HFFc6 (cell line): ENCODE measurements at places on chromosomes 1 and 21.

DNA sequence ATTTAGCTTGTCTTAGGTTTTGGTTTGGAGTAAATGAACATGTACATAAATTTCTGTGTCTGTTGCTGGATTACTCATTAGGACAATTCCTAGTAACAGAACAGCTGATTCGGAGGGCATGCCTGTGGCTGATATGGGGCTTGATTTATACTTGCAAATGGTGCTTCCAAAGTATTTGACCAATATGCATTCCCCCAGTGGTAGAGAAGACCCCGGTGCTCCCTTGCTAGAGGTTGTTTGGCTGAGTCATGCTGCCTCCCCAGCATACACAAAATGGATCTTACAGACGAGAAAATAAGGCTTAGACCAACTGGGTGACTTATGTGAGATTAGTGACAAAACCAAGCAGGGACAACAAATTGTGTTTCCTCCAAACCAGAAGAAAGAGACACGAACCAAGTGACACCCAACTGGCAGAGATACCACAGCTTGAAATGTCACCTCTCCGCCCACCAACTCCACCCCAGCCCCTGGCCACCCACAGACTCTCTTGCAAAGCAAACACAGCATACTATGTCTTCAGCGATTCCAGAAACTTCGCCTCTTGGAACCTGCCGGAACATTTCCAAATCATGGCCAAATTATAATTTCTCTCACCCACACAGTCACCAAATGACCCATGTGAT is 75.9 kb upstream of the ETS2 start:
- peaks cover 15% of the 10 kb centered on the region for H3K27me3 ChIP-seq
- H3K27ac ChIP-seq: no peak overlapping the region
- peak overlapping the region; percentile 2 for H3K4me3 ChIP-seq
- H3K36me3 ChIP-seq: peaks cover 25% of the 10 kb centered on the region
- peaks cover 18% of the 10 kb centered on the region for H3K4me1 ChIP-seq
- peak; percentile 36 for DNase-seq

DNA sequence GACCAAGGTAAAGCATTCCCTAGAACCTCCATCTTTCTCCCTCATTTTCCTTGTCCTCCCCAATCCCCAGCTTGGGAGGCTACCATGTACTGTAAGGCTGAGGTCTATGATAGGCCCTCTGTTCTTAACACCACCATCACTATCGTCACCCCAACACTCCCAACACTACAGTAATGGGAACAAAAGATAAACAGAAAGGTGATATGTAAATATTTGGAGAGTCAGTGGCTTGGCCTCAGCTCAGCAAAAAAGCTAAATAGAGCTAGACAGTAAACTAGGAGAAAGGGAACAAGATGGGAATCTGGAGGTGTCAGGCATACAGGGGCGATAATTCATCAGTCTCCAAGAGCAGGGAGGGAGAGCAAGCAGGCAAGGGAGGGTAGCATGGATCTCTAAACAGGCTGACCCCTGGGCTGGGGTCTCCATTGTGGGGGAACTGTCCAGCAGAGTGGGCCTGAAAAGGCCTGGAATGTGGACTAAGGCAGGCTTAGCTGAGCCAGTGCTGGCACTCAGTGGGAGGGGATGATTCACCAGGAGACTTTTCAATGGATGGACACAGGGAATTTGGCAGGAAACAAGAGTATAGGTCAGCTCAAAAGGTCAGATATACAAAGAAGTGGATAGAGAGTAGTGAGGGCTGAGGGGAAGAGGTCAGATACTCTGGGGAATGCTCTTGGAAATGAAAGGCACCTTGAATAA is 6.7 kb downstream of the WNT2B start:
- H3K4me3 ChIP-seq: no peak overlapping the region
- peak; percentile 45 for DNase-seq
- H3K4me1 ChIP-seq: peaks cover 26% of the 10 kb centered on the region
- peak overlapping the region; percentile 6; the same call in 1 of the 2 replicates for H3K27ac ChIP-seq
- H3K27me3 ChIP-seq: peaks cover 2% of the 10 kb centered on the region; the same call in 1 of the 2 replicates

DNA sequence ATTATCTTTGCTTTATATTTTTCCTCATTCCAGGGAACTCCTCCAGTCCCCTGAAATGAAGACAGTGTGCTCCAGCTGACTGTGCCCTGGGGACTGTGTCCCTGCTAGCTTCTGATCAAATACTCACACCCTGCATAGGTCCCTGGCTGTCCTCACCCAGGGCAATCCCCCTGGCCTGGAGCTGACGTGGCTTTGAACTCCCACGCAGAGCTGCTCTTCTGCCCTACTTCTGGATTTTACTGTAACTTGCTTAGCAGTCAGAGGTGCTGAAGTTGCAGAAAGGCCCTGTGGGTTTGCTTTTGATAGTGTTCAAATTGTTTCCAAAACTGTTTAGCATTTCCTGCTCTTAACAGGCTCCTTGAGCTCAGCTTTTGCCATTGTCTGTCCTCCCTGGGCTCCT is 186.5 kb downstream of the FASLG start:
- no peak overlapping the region for H3K27ac ChIP-seq
- no peaks in the 10 kb centered on the region; the same call in 1 of the 2 replicates for H3K27me3 ChIP-seq
- no peak overlapping the region for H3K4me3 ChIP-seq
- peaks cover 9% of the 10 kb centered on the region for H3K4me1 ChIP-seq

- no peak overlapping the region for H3K4me3 ChIP-seq
- H3K27ac ChIP-seq: no peak overlapping the region
- H3K4me1 ChIP-seq: no peaks in the 10 kb centered on the region
These were observed 16.5 kb downstream of the CACNA1E start for GRCh38 chr1:181499825-181500224.

DNA sequence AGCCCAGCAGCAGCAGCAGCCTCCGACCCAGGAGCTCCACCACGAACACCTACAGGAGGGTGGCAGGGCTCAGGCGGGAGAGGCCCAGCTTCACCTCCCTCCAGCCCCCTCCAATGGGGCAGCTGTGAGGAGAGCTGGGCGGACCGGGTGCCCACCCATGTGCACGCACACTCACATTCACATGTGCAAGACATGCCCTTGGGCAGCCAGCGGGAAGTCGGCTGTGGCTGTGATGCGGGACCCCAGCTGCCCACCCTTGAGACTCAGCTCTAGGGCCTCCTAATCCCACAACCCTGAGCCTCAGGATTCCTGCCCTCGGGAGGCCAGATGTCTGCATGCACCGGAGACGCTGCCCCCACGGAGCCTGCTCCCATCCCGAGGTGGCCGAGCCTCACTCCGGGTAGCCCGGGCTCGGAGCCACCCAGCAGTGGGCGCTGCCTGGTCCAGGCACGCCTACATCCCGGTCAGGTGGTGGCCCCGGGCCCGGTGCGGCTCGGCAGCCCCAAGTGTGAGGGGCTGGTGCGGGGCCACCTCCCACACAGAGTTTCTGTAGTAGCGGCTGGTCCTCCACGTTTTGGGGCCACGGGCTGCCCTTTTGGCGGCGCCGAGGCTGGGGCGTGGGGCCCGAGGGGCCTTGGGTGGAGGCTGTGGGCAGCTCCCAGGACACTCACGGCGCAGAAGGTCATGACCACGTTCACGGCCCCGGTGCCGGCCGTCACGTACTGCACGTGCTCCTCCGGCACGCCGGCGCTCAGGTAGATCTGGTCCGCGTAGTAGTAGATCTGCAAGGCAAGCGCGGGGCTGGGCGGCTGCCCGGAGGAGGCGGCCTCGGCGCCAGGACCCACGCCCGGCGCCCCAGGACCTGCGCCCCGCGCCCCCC is 12.9 kb upstream of the SLC2A7 start:
- no peak overlapping the region for H3K27ac ChIP-seq
- no peaks in the 10 kb centered on the region for H3K4me1 ChIP-seq
- peaks cover 28% of the 10 kb centered on the region for H3K27me3 ChIP-seq
- H3K4me3 ChIP-seq: no peak overlapping the region
- peaks cover 12% of the 10 kb centered on the region; the same call in 1 of the 2 replicates for H3K36me3 ChIP-seq
- DNase-seq: no peak

DNA sequence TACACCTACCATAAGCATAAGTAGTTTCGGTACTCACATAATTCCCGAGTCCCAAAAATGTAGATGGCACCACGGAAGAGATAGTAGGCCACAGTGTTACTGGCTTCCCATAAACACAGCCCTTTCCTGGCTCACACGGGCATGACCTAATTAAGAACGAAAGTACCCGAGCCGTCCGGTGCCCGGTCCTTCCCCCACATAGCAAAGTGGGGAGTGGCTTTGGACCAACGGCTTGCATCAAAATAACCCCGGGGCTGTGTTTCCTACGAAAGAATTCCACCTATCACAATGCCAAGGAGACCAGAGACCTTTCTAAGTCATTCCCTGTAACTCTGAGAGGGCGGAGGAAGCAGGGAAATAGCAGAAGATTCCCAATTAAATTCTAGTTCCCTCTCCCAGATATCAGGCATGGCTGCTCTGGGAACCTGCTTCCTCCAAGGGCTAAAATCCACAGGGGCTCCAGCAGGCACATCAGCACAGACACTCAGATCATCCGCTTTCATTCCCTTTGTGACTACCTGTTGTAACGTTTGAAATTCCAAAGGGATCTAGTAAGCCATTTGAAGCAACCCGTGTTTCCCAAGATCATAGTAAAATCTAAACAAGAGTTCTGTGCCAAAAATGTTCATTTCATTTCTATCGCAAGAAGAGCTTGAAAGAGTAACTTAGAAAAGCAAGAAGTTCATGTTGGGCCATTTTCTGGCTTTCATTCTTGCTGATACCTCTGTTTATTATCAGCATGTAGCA is at the start of gene TMPRSS3:
Gene TMPRSS3 (minus strand): TSS at position 148 of the 747 bp plus-strand sequence. CDS start 635 bp downstream, outside the sequence.
- no peak within 1 kb of the TSS for H3K27ac ChIP-seq
- H3K27me3 ChIP-seq: no peaks in the 10 kb centered on the region
- H3K36me3 ChIP-seq: peaks cover 9% of the 10 kb centered on the region; the same call in 1 of the 2 replicates
- no peak within 1 kb of the TSS for H3K4me3 ChIP-seq
- no peaks in the 10 kb centered on the region for H3K4me1 ChIP-seq
- no peak for DNase-seq

- H3K4me3 ChIP-seq: no peak overlapping the region
- H3K27me3 ChIP-seq: peaks cover 7% of the 10 kb centered on the region
- DNase-seq: no peak
- H3K4me1 ChIP-seq: peaks cover 29% of the 10 kb centered on the region
These were observed 2.1 kb downstream of the PADI1 start for GRCh38 chr1:17207046-17207445.

- H3K27me3 ChIP-seq: peaks cover 4% of the 10 kb centered on the region
- no peaks in the 10 kb centered on the region for H3K4me1 ChIP-seq
- H3K4me3 ChIP-seq: no peak overlapping the region
- no peak overlapping the region for H3K27ac ChIP-seq
- no peak for DNase-seq
These were observed 30.3 kb downstream of the RSPH1 start for GRCh38 chr21:42465803-42466127.

DNA sequence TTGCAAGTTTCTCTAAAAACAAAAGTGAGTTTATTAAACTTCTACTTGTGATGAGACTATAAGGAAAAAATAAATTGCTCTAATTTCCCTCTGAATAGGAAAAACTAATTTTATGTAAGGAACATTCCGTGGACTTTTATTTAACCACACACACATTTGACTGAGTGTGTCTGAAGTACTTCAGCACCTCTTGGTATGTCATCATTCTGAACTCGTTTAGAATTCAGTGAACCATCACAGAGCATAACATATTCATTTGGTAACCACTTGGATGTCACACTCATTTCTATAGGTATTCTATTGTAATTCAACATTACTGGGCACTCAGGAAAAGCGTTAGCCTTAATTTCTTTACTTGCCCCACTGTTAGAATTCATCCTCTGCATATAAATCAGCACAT is 79.1 kb downstream of the RGS21 start:
- H3K27ac ChIP-seq: no peak overlapping the region
- H3K27me3 ChIP-seq: no peaks in the 10 kb centered on the region; the same call in 1 of the 2 replicates
- no peak for DNase-seq
- no peaks in the 10 kb centered on the region for H3K4me1 ChIP-seq

DNA sequence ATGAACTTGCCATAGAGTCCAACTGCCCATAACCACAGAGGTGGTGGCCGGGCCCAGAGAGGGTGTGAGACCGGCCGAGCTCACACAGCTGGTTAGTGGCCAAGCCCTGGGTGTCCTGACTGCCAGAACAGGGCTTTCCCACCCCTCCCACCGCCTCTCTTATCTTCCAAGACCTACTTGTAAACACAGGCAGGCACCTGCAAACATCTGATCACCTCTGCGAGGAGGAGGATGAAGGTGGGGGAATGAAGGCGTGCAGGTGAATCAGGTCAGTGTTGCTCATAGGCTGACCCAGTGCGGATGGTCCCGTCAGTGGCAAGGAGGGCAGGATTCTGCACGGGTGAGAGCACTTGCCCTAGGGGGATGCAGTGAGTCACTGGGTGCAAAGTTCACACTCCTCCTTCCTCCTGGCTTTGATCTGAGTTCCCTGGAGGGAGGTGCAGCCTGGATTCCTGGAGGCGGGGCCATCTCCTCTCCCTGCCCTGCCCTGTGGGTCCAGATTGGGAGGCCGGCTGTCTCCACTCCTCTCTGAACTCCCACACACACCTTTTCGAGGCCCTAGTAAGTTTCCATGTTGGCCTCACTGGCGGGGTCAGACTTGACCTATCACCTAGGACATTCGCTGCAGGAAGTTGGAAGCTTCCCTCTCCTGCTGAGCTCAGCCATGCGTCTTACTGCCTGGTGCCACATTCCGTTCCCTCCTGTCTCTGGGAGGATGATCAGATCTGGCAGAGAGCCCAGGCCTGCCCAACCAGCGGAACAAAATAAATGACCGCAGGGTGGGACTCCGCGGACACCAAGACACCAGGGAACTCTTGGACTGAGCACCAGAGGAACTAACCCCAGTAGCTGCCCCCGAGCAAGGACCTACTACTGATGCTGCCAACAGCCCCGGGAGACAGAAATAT is 7.3 kb downstream of the UQCRHL start:
- peak overlapping the region; percentile 76 for H3K4me3 ChIP-seq
- peak overlapping the region; percentile 94 for H3K27ac ChIP-seq
- peaks cover 84% of the 10 kb centered on the region for H3K4me1 ChIP-seq
- H3K27me3 ChIP-seq: peaks cover 3% of the 10 kb centered on the region
- DNase-seq: peak; percentile 84
